Skeletal muscle cell (primary cell): ENCODE measurements at places on chromosomes 7 and 10.

DNA sequence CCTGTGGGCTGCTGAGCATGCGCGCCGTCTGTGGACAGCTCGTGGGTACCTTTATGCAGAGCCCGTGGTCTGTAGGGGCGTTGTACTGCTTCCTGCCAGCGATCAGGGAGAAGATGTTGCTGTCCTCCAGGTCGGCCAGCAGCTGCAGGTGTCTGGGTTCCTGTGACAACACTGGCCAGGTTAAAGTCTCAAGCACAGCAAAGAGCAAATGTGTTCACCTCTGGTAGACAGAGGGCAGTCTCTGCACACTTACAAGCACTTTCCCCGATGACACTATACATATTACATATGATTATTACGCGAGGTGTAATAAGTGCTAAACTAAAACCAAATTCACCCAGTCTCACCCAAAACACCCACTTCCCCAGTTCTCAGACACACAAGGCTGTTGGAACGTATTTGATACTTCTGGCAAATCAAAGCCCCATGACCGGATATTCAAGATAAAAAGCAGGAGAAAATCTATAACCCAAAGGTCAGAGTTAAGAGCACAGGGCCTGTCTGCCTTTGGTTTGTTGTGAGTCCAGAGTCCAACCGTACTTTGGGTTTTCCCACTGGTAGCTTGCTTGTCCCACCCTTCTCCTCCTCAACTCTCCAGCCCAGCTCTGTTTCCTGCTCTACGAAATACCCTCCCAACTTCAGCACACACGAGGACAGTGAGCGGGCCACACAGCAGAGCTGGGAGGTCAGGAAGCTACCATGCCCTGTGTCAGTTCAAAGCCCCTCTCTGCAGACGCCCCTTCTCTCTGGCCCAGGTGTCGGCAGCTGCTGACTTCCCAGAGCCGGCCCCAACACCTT lies 49.7 kb upstream of the DDC start:
- no peak for DNase-seq

- DNase-seq: no peak
Measured at GRCh38 chr10:115948465-115948864, 324.5 kb downstream of the GFRA1 start.

DNA sequence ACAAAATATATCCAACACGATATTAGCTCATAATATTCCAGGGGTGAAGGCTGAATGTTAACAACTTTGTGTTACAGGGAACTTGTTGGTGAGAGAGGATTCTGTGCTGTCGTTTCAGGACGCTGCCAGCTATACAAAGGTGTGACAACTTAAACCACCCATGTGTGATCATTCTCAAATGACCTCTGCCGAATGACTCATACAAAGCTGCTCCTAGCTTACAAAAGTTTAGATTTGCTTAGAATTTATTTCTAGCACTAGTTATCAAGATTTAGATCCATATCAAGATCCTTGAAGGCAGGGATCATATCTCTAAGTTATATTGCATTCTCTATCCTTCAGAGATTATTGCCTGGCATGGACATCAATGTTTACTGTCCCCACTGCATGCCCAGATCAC lies 65.3 kb downstream of the COBL start:
- no peak for DNase-seq

GRCh38 chr7:41875513-41875912 lies 172.6 kb upstream of the INHBA start:
- no peak for DNase-seq

GRCh38 chr10:75287697-75288096 lies 51.9 kb upstream of the COMTD1 start:
- DNase-seq: no peak

DNA sequence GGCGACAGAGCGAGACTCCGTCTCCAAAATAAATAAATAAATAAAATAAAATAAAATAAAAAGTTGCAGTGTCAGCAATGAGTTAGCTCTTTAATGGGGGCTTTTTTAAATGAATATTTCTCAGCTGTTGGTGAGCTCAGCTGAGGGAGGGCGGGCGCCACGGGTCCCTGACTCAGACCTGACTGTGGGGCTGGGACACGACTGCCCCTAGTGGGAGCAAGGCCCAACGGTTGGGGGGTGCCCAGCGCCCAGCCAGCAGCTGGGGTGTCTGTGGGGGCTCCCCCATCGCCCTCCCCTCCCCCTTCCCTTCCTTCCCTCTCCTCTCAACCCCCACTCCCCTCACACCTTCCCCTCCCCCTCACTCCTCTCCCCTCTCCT lies 46.6 kb downstream of the PWWP2B start:
- DNase-seq: no peak

DNA sequence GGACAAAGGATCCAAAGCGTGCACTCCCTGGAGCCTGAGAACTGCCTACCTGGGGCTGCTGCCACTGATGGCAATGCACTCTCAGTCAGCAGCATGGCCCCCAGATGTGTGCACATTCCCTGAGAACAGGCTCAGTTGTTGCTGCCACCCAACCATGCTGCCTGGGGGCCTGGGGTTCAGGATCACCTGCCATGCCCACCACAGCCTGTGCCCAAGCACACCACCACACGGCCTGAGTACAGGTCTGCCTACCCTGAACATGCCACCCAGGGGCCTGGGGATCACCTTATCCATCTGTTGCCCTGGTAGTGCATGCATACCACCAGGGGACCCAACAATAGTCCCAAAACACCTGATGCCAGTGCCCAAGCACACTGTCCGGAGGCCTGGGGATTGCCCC lies 1174.5 kb downstream of the SORCS1 start:
- no peak for DNase-seq

DNA sequence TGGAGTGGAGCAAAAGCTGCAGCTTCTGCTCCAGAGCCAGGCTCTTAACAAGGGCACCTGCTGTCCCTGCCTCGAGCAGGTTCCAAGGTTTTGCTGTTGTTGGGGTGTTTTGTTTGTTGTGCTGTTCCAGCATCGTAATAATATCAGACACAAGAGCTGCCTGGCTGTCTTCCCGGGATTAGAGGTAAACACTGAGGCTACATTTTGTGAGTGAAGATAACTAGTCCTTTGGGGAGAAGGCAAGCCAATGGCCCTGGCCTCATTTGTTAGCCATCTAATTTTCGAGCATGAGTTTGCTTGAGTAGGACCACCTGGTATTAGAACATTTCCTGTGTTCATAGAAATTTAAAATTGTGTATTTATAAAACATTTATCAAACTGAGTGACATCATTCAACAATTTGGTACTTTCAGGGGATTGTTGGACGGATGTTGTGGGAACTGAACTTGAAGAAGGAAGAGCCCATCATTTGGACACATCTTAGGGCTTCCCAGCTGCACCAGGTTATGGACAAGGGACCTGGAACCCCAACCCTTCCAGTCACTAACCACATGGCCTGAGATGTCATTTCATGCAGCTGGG lies 555.0 kb downstream of the TNS3 start:
- no peak for DNase-seq

GRCh38 chr7:45033261-45033930 lies 33.4 kb downstream of the CCM2 start:
- no peak for DNase-seq

DNA sequence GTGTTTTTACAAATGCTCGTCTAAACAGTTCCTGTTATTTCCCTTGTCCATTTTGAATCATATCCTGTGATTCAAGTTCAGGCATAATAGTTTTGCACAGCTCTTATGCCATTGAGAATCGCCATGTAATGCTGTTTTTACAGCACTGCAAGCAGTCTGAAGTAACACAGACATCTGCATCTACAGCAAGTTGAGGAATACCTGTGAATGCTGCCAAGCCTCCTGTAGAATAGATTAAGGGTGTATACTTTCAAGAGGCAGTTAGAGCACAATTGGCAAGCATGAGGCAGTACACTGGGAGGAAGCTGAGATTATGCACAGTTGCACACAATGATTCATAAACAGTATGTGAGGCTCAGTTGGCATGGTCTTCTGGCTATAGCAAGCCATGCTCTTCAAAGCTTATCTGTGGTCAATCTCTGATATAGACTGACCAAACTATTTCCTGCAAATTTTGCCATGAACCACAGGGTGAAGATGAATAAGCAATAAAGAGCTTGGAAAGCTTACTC lies 121.9 kb upstream of the AKR1E2 start:
- DNase-seq: peak; percentile 76

- DNase-seq: no peak
Measured at GRCh38 chr7:21131897-21132296, 296.0 kb upstream of the SP4 start.

- DNase-seq: no peak
Measured at GRCh38 chr7:77316219-77316978, 99.8 kb downstream of the GSAP start.

DNA sequence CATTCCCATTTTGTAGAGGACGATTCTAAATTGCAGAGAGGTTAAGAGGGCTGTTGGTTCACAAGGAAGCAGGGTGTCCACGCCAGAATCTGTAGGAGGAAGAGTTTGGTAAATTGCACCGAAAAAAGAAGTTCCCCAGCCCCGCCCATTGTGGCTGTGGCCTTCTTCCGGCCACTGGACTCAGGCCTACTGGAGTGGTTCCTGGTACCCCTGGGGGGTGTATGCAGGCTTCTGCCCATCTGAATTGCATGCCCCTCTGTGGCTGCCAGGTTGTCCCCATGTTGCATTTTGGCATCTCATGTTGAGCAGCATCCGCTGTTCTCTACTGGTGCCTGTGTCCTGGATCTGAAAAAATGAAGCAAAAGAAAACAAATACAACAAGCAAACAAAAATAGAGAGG lies 234.2 kb downstream of the WDR11 start:
- DNase-seq: no peak

DNA sequence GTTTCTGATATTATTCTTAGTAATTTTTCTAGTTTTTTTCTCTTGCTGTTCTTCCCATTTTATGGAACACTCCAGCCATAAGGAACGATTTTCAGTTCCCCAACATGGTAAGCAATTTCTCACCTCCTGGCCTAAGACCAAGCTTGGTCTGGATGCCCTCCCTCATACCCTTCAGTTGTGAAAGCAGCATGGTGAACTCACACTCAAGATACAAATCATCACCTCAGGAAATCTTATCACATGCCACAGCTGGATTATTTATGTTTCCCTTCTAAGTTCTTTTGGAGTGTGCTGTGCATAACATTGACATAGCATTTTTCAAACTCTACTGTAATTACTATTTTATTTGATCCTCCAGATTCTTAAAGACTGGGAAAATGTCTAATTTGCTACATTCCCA lies 216.6 kb downstream of the AGMO start:
- DNase-seq: peak; percentile 23

DNA sequence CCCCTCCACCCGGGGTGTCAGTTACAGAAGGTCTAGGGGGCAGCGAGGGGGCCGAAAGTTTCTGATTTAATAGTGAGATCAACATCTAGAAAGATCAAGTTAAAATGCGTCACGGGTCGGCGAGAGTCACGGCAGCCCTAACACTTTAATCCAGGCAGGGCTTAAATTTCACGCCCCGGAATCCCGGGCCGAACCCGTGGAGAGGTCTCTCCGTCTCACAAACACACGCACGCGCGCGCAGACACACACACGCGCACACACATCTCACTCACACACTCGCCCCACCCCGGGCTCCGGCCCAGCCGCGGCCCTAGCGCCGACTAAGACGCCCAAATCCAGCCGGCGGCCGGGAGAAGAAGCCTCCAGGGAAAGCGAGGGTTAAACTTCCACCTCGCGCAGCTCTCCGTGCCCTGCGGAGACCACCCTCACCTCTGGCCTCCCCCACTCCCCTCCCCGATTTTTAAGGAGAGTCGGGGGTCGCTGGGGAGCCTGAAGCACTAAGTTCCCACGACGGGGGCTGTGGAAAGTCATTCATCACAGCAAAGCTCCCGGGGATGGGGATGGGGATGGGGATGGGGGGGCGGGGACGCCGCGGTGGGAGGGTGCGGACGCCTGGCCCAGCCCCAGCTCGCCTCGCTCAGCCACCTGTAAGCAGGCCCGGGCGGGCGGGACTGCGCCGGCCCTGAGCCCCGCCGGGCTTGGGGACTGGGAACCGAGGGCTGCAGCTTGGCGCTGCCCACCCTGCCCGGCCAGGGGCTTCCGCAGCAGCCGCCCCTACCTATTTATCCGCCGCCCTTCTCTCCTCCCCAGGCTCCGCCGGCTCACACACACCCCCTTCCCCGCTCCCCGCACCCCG lies 1.6 kb downstream of the PDGFA start:
- DNase-seq: no peak

- no peak for DNase-seq
Measured at GRCh38 chr7:82559193-82559805, 115.7 kb upstream of the CACNA2D1 start.

DNA sequence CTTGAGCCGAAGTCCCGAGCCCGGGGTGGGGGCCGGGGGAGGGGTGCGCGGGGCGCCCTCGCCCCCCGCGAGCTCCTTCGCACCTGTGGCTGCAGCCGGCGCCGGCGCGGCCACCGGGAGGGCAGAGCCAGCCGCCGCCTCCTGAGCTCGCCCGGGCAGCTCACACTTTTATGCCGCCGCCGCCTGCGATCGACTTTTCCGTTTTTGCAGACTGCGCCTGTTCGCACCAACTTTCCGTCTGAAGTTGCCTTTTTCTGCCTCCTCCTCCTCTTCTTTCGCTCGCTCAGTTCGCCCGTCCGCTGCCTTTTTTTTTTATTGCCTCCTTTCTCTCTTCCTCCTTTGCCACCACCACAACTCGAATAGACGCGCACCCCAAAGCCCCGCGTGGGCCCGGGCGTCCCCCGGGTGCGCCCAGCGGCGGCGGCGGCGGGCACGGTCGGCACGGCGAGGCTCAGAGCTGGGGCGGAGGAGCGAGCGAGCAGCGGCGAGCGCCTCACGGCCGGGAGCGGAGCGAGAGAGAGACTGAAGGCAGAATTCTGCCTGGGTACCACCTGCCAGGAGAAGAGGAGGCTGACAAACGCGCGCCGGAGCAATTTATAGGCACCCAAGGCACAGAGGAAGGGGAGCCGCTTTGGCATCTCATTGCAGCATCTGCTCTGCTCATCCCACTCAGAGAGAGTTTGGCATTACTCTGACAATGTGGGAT lies at the start of gene C1QL3:
TSS of gene C1QL3 (minus strand) at position 569 of the 706 bp plus-strand sequence. CDS start 814 bp downstream, outside the sequence.
- DNase-seq: no peak

DNA sequence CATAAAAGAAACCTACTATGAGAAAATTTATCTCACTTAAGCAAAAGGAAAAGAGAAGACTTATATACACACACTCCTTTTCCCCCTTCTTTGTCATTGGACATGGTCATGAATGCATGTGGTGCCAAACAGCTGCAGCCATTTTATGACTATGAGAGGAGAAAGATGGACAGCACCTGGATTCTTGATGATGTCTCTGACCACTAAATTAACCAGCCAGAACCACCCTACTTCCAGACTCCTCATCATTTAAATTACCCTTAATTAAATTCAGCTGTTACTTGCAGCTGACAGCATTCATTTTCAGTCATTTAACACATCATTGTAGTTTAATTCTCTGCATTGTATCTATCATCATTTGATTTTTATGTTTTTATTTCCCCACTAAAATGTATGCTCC lies 379.0 kb upstream of the HPS1 start:
- DNase-seq: no peak

DNA sequence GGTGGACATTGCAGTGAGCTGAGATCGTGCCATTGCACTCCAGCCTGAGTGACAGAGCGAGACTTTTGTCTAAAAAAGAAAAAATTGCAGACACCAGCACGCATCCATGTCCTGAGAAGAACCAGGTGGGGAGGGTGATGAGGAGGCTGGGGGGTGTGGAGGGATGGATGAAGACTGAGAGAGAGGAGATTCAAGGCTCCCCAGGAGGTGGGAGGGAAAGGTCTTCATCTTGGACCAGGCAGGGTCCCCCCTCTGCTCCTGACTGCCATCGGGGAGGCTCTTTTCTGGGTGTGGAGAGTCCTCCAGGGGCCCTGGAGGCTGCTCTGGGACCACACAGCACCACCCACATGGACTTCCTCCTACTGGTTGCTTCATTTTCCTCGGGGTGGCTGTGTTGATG lies 1.5 kb downstream of the SCART1 start:
- DNase-seq: no peak
